ENCODE measurements at places on chromosomes 7 and 10.

- no peak for DNase-seq
Observed at GRCh38 chr7:155380976-155381851, 76.7 kb upstream of the EN2 start.

GRCh38 chr10:101304316-101304715, 49.6 kb upstream of the BTRC start:
- DNase-seq: no peak

GRCh38 chr7:20797462-20798080, 10.9 kb upstream of the SP8 start:
- DNase-seq: no peak

GRCh38 chr10:24307696-24308485, 99.0 kb downstream of the KIAA1217 start:
- DNase-seq: no peak

DNA sequence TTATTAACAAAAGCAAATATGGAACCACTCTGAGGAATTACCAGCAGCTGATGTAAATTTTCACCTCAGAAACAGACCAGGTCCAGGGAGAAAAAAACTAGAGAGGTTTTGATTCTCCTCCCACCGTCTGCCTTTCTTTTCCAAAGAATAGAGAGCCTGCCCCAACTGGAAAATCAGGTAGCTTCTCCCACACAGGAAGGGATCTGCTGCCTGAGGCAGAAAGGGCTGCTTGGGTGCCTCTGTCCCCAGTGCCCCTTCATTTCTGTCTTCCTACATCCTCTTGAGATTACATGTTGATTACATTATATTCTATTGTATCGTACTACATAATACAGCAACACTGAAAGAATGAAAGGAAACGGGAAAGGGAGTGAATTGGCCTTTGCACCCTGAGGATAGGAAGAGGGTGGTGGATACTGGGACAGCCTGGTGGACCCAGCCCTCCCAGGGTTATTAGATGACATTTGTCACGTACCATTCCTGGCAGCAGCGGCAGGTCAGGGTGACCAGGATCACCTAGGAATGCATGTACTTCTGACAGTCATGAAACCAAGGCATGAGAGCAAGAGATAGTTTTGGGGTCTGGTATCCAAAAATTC, 8.9 kb downstream of the ST8SIA6 start:
- DNase-seq: no peak

DNA sequence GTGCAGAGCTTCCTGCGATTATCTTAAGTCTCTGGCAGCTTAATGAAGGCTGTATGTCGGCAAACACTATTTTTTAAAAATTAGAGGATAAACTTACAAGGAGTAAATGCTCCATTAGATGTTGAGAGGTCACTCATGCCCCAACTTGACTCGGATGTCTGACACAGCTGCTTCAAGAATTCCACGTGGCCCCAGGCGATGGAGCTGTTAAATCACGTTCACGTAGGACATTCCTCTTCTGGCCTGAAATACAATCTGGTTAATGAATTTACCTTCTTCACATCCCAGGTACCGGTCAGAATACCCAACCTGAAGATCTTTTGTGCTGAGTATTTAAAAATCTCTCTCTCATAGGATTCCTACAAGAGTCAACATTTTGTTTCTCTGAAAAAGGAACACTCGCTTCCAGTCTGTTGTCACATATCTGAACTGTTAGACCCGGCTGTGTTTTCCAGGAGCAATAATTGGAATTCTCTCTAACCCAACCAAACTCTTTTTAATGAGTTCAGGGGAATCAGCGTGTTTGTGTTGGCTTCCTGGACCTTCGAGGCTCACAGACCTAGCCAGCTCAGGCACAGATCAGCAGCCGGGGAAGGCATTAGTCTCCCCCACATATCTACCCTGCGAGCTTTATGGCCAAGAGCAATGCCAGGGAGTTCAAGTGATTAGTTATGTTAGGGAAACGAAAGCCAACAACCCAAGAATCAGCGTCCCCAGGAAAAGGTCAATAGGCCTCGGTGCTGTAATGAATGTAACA, 284.9 kb downstream of the FGFR2 start:
- DNase-seq: no peak

DNA sequence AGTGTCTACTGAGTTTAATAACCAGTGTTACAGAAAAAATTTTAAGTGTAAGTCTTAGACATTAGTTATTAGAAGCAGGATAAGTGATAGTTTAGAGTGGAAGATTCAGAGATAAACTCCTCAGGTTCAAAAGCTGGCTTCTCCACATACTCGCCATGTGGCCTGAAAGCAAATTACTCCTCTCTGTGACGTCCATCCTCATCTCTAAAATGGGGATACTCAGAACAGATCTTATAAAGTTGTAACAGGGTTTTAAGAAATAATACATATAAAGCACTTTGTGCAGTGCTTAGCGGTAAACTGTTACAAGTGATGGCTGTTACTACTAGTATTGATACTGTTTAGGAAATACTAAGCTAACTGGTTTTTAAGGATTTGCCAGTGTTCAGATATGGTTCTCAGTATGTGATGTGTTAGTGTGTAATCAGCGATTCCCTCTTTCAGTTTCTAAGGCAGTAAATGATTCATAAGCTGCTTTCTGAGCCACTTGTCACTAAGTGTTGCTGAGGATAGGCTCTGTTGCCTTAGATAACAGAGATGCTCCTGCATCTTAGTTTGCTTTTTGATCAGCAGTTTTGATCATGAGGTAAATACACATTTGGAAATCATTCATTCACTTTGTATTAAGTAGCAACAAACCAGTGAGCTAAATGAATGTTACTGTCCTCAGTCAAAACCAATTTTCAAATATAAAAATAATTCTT, 58.7 kb downstream of the CYP51A1 start:
- DNase-seq: no peak

- DNase-seq: no peak
Observed at GRCh38 chr7:132065989-132066603, 509.7 kb upstream of the PODXL start.

DNA sequence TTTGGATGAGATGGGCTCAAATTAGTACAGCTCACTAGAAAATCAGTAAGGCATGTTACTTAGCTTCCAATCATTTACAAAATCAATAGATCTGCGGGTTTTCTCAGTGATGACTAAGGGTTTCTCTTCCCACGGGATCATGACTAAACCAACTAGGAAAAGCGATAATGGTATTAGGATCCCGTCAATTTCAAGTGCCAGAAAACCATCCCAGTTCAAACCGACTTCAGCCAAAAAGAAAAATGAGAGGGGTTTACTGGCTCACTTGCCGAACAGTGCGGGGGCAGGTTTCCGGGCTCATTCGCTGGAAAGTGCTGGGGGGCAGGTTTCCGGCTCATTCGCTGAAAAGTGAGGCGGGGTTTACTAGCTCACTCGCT, 62.1 kb upstream of the LYZL2 start:
- DNase-seq: no peak

GRCh38 chr7:87028636-87029035, 30.8 kb downstream of the ELAPOR2 start:
- DNase-seq: no peak

DNA sequence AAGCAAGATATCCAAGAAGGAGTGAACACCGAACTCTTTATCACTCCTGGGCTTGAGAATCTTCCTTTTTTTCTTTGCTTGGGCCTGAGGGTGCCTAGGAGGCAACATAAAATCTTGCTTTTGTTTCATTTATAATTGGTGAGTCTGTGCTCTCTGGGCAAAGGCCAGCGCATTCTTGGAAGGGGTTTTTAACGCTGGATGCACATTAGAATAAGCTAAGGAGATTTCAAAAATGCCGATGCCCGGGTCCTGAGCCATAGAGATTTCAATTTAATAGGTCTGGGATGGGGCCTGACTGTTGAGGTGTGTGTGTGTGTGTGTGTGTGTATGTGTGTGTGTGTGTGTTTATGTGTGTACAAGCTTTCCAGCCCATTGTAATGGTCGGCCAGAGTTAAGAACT, 62.0 kb upstream of the SORCS3 start:
- DNase-seq: no peak

- DNase-seq: peak; percentile 50
Observed at GRCh38 chr10:118259288-118259906, 82.7 kb downstream of the FAM204A start.

DNA sequence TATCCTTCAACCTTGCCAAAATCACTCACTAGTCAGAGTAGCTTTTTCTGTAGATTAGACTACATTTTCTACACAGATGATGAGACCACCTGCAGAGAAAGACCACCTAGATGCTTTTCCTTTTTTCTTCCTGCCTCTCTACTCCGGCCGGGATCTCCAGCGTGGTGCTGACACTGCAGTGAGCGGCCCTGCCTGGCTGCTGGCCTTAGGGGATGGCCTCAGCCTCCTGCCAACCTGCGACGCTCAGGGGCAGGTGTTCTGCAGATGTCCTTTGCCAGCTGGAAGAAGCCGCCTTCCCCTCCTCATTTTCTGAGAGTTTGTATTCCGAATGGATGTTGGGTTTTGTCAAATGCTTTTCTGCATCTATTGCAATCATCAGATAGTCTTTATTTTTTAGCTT, 43.5 kb upstream of the NKX6-2 start:
- no peak for DNase-seq

DNA sequence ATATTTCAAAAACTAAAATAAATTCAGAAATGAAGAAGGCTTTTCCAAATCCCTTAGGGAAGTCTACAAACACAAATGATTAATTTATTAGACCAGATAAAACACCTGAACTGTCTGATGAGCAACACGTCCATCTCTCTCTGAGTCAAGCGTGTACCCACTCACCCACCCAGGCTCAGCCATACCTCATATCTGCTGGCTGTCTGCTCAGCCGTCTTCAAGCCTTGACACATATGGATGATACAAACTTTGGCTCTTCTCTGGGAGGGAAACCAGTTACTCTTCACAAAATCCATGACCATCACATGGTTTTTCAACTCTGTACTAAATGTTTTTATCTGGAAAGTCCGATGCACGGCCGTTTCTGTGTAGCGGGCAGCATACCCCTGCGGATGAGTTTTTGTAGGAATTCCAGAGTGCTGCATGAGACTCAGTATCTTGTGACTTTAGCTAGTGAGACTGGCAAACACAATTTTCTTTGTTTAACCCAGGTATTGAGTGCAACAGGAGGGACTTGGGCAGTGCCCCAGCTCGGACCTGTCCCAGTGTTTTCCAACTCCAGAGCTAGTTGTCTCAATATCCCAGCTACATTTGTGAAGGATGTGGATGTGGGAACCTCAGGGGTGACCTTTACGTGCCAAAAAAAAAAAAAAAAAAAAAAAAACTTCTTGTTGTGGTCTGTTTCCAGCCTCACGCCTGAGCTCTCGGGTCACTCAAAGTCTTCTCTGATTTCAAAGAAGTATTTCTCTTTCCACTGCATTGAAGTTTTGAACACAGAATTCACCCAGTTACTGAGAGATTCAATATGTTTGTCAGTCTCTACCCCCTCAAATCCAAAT, at the start of gene C10orf90:
Gene C10orf90 (minus strand): TSS at position 638 of the 839 bp plus-strand sequence. CDS start 213 bp downstream, at position 425.
- no peak for DNase-seq

GRCh38 chr7:47024991-47025390, 556.9 kb downstream of the TNS3 start:
- no peak for DNase-seq

DNA sequence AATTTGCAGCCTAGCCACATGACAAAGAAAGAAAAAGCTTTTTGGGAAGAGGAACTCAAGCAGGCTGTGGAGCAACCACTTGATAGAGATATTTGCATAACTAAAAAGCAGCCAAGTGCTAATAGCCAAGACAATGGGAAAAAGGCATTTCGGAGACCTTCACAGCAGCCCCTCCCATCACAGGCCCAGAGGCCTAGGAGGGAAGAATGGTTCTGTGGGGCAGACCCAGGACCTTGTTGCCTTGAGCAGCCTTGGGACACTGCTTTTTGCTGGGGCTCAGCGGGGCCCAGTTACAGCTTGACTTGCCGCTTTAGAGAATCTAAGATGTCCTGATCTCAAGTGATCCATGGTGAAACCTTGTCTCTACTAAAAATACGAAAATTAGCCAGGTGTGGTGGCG, 38.5 kb downstream of the FAM149B1 start:
- DNase-seq: no peak

DNA sequence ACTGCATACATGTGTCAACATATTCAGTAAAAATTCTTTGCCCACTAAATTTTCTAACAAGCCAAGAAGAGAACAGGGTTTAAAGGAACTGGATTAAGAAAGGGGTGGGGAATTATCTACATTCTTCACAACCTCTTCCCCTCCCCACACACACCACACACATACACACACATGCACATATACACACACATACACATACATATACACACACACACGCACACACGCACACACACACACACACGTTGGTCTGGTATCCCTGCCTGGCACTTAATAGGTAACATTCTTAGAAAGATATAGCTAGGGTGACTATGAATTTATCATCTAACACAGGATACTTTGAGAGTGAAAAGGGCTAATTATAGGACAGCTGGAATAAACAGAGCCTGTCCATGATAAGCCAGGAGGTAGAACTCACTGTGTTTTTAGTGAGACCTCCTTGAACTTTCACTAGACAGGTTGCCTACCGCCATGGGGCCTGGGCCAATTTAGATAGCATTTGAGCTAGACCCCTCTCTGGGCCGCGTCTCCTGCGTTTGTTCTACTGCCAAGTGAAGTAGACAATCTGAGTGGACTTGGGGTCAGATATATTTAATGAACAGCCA, 33.1 kb upstream of the EPC1 start:
- peak; percentile 30 for DNase-seq

DNA sequence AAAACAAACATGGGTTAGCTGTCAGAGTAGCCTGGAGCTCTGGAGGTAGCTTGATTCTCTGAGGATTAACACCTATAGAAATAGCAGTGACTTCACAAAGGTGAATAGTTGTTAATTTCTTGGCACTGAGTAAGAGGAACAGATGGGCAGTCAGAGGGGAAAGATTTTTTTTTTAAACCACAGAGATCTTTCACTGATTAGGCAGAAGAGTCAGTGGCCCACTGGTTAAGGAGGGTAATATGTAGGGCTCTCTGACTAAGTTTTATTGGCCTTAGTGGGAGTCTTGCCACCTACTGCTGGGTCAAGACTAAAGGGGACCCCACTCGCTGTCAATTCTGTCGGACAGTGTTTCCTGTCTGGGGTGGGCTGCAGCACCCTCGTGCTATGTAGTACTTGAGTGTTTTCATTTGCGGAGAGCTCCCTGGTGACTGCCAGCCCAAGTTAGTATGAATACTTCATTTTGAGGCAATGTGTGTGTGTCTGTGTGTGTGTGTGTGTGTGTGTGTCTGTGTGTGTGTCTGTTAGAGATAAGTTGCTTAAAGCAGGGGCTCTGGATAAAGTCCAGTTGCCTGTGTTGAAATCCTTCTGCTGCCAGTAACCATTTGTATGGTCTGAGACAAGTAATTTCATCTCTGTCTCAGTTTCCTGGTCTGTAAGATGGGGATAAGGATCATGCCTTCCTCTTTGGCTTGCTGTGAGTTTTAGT, 145.2 kb downstream of the ARID5B start:
- DNase-seq: peak; percentile 66

DNA sequence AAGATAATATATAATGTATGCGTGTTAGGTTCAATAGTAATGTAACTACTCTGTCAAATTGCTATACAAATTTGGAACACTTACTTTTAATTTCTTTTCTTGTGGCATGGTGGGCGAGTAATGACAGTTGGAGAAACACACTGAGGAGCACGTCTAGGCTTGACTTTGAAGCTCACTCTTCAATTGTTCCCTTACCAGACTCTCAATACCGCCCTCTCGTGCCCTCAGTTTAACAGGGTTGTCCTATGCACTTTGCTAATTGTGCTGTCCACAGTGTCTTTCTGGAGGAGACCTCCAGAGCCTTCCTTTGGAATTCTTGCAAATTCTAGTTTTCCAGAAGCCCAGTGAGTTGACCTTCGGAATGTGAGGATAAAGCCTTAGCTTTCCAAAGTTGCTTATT, 107.2 kb upstream of the RELN start:
- peak; percentile 2 for DNase-seq

- no peak for DNase-seq
Observed at GRCh38 chr7:103996639-103997038, 7.2 kb upstream of the RELN start.

- no peak for DNase-seq
Observed at GRCh38 chr7:70619130-70619529, 512.8 kb upstream of the GALNT17 start.
